NCI-H1930 (cell line): ENCODE measurements at places on chromosomes 2 and 18.

GRCh38 chr2:101623031-101623521 is 74.4 kb upstream of the MAP4K4 start:
- DNase-seq, result no peak

DNA sequence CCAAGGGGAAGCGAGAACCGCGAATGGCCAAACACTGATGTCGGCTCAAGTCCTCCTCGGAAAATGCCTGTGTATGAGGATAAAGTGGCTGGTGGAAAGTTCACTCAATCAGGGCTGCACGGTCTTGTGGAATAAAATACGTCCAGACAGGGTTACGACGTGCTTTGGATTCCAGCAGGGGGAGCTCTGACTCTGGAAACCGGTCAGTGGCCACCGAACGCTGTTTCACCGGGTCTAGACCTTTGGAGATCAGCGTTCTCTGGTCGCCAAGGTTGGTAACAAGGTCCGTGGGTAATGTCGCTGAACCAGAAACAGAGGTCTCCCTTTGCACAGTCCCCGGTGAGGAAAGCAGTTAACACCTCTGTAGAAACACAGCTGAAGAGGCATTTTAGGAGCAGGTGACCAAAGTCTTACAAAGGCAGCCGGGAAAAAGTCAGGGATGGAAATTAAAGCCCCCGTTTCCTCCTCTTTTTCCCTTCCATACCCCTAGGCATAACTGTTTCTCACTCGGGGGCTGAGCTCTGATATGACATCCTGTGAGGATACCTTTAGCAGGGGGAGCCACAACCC is 47.8 kb downstream of the CDCA7 start:
- DNase-seq, result peak; percentile 78

DNA sequence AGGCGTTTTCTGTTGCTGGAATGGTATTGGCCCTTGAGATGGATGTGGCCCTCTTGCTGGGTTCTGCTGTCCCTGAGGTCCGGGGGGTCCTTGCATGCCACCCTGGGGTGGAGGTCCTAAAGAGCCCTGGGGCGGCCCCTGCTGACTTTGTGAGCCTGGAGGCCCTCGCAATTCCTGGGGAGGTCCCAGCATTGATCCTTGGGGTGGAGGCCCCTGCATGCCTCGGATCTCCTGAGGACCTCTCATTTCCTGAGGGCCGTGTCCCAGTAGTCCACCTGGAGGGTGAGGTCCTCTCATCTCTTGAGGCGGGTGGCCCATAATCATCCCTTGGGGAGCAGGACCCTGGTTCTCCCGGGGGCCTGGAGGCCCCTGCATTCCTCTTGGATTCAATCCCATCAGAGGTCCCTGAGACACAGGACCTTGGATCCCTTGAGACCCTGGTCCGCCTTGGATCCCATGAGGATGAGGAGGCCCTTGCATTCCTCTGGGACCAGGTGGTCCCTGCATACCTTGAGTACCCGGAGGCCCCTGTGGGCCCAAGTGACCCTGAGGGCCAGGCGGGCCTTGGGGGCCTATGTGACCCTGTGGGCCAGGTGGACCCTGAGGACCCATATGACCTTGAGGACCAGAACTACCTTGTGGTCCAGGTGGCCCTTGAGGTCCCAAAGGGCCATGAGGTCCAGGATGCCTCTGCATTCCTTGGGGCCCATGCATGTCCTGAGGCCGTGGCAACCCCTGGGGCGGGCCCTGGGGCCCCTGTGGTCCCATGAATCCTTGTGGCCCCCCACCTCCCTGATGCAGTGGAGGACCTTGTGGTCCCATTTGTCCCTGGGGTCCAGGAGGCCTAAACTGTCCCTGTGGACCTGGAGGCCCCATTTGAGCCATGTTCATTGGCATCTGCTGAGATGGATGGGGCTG is 18.3 kb downstream of the SFT2D3 start:
- no peak for DNase-seq

- no peak for DNase-seq
Measured at GRCh38 chr2:200985799-200986198, 22.3 kb upstream of the ORC2 start.

DNA sequence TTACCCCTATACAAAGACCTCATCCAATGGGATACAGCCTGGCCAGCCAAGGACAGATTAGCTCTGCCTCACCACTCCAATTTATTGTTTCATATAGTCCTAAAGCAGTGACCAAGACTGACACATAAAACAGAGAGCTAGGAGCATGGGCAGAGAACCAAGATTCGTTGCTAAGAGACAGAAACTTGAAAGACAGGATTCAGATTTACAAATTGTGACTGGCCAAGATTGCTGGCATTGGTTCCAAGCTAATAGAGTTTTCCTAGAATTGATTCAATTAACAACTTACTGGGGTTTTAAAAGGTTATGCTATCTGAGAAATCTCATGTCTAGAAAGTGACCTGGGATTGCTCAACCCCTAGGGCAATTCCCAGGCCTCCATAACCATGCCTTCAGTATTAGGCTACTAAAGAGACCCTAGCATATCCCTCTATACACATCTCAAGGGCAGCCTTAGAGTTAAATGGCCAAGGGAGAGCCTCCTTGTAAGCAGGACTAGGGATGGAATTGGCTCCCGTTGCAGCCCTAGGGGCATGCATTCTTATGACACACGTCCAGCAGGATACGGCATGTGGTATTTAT is 75.6 kb downstream of the ICOS start:
- no peak for DNase-seq

DNA sequence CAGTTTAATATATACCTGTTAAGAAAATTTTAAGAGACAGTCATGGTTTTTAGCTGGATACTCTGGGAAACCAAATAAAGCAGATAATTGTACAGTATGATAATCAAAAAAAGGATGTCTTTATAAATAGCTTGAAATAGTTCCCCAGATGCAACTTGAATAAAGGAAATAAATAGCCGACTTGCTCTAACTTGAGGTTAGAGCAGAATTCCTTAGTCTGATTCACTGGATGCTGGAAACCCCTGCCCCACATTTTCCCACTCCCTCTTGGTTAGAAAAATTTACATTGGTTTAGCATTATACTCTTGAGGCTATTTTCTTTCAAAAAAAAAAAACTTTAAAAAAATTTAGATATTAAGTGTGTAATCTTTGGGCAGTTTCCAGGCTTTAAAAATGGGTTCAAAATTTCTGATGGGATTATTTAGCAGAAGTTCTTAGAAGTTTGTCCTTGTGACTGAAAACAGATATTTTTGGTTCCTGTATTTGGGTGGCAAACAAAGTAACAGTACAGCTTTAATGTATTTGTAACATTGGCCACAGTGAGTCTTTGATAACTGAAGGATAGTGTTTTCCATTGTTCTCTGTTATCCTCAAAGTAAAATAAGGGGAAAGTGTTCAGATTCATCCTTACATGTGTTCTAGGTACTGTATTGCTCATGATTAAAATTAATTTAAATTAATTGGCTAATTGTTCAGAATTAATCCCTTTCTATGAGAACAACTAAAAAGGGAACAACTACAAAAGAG is 39.6 kb downstream of the ITGAV start:
- no peak for DNase-seq

DNA sequence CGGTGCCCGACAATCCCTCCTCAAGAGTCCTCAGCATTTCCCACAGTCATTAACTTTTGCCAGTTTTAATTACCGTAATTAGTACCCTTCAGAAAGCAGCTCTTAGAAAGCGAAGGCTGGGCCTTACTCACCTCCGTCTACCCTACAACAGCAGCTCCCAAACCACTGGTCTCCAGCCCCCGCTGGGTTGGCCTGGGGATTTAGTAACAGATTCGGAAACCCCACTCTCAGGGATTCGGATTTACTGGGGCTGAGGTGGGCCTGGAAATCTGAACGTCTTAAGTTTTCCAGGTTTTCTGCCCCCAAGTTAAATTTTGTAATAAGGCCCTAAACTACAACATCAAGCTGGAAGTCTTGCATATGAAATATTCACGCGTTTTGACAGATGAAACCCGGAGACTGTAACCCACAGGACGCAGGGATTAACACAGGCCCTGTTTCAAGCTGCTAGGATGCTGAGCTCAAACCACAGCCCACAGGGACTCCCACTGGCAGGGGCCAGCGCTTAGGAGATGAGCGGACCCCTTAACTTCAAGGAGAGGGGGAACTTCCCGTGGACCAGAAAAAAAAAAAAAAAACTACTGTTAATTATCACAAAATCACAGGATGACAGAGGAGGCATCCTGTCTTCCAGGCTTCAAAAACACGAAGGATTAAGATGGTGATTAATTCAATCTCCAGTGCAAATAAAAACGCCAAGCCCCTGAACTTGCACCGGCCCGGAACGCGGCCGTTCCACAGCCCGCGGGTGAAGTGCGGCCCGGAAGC is 985 bp downstream of the ILKAP start:
- no peak for DNase-seq
